ENCODE measurements at places on chromosomes 11 and 22.

GRCh38 chr11:94279996-94280395 lies 24.4 kb upstream of the IZUMO1R start:
- DNase-seq = no peak

GRCh38 chr11:96306933-96307775 lies 35.8 kb downstream of the MAML2 start:
- peak; percentile 99 for DNase-seq

DNA sequence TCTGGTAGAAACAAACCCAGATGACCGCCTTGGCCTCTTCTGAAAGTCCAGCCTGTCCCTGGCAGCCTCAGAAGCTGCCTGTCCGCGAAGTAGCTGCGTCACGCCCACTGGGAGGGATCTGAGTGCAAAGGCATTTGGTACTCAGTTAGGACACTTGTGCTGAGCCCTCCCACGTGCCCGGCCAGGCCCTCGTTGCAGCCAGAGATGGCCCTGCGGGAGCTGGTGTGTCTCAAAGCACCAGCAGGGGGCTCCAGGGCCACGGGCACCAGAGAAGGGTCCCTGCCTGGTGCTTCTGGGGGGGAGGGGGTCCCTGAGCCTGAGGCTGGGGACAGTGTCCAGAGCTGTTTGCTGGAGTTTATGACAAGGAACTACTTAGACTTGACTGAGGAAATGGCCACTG lies 5.8 kb downstream of the SELENOO start:
- DNase-seq = no peak

GRCh38 chr11:19598456-19598855 lies 114.2 kb upstream of the NAV2 start:
- DNase-seq = no peak

- no peak for DNase-seq
These were observed 66.9 kb downstream of the SPON1 start for GRCh38 chr11:14029440-14029839.

DNA sequence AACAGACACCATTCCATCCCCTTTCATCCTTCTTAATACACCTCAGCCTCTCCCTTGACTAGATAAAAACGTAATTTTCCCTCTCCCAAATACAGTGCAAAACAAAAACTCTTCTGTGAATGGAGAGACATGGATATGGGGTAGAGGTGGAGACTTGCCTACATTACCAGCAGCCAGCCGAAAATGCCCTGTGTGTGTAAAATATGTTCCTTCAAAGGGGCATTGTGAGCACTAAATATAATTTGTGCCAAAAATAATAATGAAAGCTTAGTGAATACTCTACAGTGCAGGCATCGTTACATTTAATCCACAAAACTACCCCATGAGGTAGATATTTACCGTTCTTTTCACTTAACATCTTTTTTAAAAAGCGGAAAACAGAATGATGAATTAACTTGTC lies 1.0 kb upstream of the TRIM44 start:
- no peak for DNase-seq

DNA sequence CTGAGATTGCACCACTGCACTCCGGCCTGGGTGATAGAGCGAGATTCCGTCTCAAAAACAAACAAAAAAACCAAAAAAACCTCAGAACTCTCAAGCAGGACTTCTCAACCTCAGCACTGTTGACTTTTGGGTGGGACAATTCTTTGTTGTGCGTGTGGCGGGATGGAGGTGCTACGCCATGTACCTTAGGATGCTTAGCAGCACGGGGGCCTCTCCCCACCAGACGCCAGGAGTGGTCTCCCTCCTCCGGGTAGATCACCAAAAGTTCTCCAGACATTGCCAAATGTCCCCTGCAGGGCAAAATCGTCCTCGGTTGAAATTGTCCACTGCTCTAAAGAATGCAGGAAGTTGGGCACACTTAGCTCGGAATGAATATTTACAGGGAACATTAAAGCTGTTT lies 26.9 kb upstream of the ATXN10 start:
- DNase-seq = no peak

- DNase-seq = no peak
These were observed 290.5 kb downstream of the TENM4 start for GRCh38 chr11:79150320-79150719.

DNA sequence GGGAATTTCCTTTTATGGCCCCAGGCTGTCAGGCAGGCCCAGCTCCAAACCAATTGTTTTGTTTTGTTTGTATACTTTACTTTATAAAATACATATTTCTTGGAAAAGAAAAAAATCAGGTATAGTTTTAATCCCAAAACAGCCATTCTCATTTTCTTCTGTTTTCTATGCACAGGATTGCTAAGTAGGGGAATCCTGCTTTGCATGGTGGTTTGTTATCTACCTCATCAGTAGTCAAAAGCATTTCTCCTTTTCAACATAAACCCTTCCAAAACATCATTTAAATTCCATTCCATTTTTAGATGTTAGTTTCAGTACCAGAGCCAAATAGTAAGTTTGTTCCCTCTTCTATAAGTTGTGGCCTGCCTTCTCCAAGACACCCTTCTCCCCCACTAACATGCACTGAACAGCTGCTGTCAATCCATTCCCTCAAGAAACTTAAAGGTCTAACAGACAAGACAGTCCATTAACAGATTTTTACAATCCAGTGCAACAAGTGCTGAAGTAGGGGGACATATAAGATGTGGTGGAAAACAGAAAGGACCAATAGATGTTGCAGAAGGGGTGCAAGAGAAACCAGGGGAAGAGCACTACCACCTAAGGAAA lies 3.7 kb downstream of the ILK start:
- DNase-seq = no peak

- no peak for DNase-seq
These were observed 29.9 kb downstream of the MPPED1 start for GRCh38 chr22:43441751-43442150.

GRCh38 chr22:49270595-49271368 lies 556.9 kb downstream of the BRD1 start:
- DNase-seq = no peak

DNA sequence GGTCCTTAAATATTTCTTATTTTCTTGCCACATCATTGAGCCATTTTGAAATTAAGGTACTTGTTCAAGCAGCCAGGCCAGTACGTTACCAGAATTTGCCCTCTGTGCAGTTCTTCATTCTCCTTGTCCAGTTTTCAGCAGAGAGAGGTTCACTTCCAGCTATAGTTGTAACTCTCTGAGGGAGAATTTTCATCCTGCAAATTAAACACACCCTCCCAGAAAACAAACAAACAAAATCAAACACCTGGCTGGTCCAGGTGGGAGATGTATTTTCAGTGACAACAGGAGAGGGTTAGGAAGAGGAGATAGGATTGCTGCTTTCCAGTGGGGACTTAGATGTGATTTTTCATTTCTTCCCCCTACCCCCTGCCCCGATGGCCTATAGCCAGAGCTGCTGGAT lies 45.0 kb downstream of the LHFPL7 start:
- DNase-seq = no peak

Data from HS-27A (cell line).